Stimulated activated CD4-positive, alpha-beta T cell treated with anti-CD3 and anti-CD28 coated beads, Interleukin-1b, Interleukin-23, amount 100 ng/mL, for 1 hour (primary cell): ENCODE measurements at places on chromosomes 7 and 10.
A peak's percentile ranks its signal among the peaks of the same experiment; 100 is the strongest.

GRCh38 chr7:152759949-152760853 is 649 bp downstream of the ACTR3B start:
- DNase-seq: peak; percentile 3

GRCh38 chr10:77973276-77973675 is 46.7 kb upstream of the DLG5 start:
- no peak for DNase-seq

- DNase-seq: no peak
These were observed 111.2 kb downstream of the EEPD1 start for GRCh38 chr7:36264123-36264801.

DNA sequence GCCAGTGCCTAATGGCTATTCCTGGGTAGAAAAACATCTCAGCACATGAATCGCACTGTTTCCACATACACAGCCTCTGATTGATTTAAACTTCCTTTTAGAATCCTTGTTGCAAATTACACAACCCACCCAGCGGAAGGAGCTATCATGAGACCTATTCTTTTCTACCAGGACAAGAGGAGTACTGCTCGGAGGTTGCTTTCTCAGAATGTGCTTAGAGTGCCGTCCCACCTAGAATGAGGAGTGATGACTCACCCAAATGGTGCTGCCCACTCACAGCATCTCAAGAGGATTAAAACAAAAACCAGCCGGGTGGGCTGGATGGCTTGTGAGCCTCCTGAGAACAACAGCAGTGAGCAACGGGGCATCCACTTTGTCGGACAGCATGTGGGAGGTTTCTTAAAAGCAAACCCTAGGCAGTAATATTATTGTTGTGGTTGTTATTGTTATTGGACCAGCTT is 128.9 kb downstream of the DGKI start:
- DNase-seq: no peak

GRCh38 chr7:142371586-142372377 is 113.9 kb upstream of the PRSS58 start:
- no peak for DNase-seq

DNA sequence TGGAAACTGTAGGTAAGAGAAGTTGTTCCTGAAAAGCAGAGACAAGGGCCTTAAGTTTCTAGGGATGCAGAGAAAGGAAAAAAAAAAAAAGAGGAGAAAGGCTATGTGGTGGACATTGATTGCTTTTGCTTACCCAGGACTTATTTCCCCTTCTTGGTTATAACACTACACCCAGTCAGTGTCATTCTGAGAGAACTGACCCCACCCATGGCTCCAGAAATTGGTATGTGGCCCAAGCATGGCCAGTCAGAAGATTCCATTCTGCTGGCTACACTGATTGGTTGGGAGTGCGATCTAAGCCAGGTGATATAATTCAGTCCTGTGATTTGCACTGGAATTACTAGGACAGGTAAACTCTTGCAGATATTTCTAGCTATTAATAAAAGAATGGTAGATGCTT is 62.2 kb upstream of the EXOC4 start:
- DNase-seq: no peak

DNA sequence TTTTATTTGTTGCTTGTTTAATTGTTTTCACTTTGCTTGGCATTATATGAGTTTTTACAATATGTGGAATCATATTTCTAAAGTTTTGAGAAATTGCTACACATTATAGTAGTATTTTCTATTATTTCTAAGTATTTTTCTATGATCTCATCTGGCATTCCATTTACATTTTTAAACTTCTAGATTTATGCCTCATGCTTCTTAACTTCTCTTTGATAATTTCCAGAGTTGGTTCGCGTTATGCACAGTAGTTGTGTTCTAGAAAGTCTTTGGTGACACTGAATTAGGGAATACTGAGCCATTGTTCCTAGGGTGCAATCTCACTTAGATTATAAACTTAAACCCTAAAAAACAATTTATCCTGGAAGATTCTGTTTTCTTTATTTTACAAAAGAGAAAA is 129.2 kb downstream of the GNAI1 start:
- no peak for DNase-seq

DNA sequence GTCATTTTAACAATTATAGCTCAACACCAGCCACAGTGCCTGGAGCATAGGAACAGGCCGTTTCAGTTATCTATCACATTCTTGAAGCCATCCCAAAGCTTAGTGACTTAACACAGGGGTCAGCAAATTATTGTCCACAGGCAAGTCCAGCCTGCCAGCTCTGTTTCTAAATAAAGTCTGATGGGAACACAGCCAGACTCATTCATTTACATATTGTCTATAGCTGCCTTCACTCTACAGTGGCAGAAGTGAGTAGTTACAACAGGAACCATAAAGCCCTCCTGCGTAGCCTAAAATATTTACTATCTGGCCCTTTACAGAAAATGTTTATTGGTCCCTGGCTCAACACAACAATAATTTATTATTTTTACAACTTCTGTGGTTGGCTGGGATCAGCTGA is 407.5 kb upstream of the AUTS2 start:
- DNase-seq: no peak

DNA sequence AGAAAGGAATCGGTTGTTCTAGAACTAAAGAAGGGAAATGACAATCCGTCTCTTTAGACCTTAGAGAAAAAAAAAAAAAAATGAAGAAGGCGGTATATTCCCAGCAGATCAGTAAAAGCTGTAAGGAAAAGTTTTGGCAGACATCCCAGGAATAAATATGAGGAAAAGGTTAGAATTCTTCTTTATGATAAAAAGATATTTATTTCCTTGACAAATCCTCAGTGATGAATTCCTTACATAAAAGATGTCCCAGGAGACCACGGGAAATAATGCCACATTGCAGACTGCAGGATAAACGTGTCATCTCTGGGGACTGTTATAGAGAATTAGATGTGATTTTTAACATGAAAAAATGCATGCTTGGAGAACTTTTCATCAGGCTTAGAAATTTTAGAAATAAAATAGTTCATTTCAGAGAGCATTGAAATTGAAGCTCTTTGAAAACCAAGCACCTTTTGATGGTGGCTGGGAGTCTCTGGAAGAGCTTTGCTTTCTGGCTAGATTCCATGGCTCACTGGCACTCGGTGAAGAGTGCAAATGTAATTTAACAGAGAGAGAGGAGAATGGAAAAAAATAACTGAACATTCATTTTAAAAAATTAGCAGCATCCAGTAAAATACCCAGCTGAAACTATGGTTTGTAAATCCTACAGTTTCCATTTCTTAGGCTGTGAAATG is 98.2 kb downstream of the PRPF18 start:
- DNase-seq: no peak

GRCh38 chr7:92904244-92905131 is 68.1 kb upstream of the CDK6 start:
- peak; percentile 65 for DNase-seq

DNA sequence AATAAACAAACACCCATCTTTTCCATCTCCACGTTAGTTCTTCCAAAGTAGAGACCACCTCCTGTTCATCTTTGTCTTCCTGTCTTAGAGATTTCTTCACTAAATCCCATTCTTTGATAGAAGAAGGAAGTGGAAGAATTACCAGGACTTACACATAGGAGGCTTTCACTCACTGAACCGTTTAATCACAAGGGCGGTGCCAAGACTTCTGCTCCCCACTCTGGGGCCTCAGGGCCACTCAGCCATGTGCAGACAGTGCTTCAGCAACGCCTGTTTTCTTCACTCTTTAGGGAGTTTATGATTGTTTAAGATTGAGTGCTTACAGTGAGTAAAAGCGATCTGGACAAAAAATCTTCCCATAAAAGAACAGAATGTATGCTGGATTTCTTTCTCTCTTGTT is 63.9 kb upstream of the SORCS3 start:
- no peak for DNase-seq

- DNase-seq: no peak
These were observed 5.7 kb upstream of the FAM241B start for GRCh38 chr10:69624245-69624786.
